Epithelial cell of esophagus (primary cell): ENCODE measurements at places on chromosomes 3 and 15.

DNA sequence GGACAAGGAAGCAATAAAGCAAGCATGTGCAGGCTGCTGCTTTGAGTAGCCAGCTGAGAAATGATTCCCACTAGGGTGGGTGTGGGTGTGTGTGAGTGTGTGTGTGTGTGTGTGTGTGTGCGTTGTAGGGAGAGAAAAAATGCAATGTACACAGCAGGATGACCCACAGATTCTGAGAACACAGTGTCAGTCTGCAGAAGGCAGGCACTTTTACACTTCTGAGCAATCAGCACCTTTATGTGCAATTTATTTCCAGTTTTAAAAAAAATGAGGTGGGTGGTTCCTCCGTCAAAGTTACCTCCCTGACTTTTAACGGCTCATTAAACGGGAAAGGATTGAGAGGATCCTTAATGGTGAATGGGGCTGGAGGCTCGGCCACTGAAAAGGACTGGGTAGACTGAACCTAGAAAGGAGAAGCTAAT, 38.5 kb upstream of the LIPC start:
- DNase-seq = no peak

- DNase-seq = no peak
Observed at GRCh38 chr15:101391431-101391830, 96.4 kb upstream of the SNRPA1 start.

GRCh38 chr15:82064824-82065223, 19.0 kb upstream of the MEX3B start:
- no peak for DNase-seq

DNA sequence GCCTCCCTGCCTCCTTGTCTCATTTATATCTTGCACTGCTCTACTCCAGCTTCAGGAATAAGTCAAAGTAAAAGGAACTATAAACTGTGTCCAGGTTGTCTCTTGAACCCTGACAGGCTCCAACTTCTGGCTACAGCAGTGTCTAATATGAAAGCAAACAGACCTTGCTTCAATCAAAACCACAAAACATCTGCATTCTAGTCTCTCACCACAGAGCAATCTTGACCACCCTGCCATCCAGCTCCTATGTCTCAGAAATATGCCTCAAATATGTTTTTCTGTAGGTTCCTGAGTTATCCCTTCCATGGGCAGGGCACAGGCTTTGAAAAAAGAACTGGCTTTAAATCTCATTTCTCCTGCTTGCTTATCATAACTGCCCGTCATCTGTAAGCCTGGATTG, 13.0 kb upstream of the RAMAC start:
- no peak for DNase-seq

DNA sequence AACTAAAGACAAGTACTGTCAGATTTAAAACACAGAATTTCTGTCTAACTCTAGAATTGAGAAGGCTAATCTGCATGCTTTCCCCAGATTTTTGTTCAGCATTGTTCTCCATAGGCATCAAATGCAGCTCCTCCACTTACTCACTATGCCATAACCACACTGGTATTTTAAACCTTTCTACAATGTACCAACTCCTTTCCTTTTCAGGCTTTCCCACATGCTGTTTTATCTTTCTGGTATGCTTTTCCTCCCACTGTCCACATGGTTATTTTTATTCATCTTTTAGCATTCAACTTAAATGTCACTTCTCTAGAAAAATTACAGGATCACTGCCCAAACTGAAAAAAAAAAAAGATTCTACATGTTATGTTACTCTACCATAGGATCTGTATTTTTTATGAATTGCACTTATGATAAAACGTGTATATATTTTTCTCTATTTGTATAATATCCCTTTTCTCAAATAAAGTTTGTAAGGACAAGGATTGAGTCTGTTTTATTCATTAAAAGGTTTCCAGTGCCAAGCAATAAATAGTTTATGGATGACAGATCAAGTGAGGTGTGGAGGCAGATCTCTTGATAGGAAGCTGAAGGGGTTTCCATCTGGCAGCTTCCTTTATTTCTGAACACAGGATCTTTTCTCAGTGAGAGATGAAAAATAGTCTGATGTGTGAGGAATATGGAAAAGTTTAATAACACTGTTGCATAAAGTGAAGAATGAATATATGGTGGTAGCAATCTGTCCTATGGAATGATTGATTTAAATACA, 1064.5 kb downstream of the ZPLD1 start:
- peak; percentile 1 for DNase-seq
